ENCODE measurements at places on chromosomes 3 and 15. TPM values are rescaled to one million over a fixed set of nuclear protein-coding genes. Genes with fewer than 3 reads are reported as not detected.

- DNase-seq, result no peak
Measured at GRCh38 chr3:126994661-126995245, 11.8 kb downstream of the PLXNA1 start.

- no peak for DNase-seq
Measured at GRCh38 chr3:142910280-142910679, 21.4 kb upstream of the PCOLCE2 start.

DNA sequence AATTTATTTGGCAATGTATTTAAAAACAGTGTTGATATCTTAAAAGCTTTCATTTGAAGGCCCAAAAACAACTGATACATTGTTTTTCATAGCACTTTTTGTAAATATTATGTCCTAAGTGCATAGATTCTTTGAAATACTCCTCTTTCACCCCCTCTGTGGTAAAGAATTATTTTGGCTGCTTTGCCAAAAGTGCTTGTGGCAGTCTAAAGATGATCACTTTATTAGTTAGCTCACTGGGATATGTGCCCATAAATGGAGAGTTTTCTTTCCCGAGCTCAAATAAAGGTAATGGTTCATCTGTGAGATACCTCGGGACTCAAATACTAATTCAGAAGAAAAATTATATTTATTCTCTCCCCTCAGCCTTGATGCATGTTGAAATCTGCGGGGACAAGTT, 16.7 kb downstream of the AKAP13 start:
- no peak for DNase-seq

DNA sequence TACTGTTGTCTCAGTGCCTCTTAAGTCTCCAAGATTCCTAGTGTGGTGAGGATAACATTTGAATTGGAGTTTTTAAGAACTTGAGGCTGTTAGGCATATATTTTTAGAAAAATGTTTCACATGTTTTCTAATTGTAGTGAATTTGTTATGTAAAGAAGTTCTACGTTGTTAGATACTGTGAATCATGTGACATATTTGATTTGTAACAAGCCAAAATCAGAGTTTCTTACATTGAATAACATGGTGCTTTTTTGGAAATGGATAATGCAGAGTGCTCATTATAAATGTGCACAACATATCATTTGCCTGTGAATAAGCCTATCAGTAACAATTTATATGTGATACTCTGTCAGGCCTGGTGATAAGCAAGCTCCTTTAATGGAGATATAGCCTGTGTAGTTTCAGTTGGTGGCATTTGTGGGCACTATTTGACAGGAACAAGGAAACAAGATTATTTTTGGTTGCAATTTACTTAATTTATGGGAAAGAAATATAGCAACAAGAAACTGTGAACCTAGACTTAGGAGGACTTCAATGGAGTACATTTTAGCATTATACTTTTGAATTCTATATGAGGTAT, 328.8 kb downstream of the ARPP21 start:
- DNase-seq, result no peak

GRCh38 chr15:26772154-26773066, at the start of gene GABRB3:
TSS of gene GABRB3 (minus strand) at chr15:26773066.
- no peak for DNase-seq

- no peak for DNase-seq
Measured at GRCh38 chr3:68162644-68163043, 508.2 kb upstream of the SUCLG2 start.

AP3B2 gene
- total RNA-seq, result 25.7 TPM

DNA sequence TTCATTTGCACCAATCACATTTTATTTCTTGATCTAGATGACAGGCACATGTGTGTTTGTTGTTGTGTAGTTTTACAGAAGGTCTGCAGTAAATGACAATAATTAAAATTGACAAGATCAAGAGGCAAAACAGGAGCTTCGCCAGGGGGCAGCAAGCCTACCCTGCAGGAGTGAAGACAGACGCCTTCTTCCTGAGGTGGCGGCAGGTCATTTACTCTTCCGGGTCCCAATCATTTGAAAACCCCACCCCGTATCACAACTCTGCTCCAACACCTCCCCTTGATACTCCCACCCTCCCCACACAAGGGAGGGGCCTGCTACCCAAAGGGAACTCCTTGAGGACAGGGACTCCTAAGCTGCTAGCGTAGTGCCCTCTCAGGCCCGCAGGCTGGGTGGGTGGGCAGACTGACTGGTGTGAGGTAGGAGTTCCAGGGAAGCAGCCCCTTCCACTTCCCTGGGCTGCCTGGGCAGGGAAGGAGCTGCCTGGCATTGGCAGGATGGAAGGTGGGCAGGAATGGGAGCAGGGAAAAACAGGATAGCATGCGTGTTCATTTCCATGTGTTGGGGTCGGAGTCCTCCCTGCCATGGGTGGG, 13.1 kb downstream of the CHDH start:
- DNase-seq, result no peak

DNA sequence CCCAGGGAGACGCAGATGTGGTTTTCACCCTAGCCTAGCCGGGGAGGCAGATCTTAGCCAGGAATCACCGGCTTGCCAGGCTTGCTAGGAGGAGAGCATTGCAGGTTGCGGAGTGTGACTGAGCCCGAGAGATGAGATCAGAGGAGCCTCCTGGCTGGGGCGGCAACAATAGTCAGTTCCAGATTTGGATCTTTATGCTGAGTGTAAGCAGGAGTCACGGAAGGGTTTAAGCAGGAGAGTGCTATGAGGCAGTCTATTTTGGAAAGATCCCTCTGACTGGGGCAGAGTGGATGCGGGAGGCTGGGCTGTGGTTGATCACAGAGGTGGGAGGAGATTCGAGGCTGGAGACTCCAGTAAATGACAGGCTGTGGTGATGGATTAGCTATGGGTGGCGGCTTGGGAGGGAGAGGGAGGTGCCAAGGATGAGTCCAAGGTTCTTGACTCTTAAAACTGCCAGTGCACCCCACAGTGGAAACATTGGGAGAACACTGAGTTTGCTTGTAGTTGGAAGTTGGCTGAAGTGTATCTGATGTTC, 10.4 kb upstream of the BAHD1 start:
- no peak for DNase-seq

GRCh38 chr3:115790759-115791158, 167.4 kb downstream of the GAP43 start:
- DNase-seq, result no peak

- DNase-seq, result no peak
Measured at GRCh38 chr15:72472992-72473610, 1.0 kb upstream of the ARIH1 start.

- DNase-seq, result no peak
Measured at GRCh38 chr15:74405823-74406222, 27.9 kb downstream of the SEMA7A start.

DNA sequence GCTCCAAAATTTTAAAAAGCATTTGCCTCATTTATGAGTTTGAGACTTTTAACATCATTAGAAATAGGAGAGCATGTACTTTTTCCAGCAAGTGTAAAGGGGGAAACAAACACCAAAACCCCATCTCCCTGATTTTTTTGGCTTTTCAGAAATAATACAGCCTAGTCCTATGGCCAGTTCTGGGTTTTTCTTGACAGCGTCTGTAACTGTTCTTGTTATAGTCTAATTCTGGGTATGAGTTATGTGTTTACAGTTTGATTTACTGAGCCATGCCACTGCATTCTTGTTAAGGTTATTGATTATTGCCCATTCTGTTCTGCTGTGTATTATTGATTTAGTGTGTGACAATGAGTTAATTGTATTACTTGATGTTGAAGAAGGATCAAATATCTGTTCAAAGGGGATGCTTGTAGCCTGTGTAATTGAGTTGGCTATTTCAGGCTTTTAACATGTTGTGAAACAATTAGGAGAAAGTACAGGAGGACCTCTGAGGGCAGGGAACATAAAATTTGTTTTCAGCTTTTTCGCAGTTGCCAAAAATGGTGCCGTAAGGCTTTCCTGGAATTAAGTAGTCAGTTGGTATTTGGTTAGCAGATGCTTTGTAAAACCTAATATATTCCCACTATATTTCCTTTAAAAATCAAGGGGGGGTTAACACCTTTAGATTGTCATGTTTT, 46.1 kb downstream of the MBNL1 start:
- DNase-seq, result no peak

- peak; percentile 80 for DNase-seq
Measured at GRCh38 chr15:40290918-40291574, 8.2 kb upstream of the ANKRD63 start.

TEX264 gene
- total RNA-seq, result 11.9 TPM

GRCh38 chr15:39409876-39410530, 170.9 kb upstream of the THBS1 start:
- no peak for DNase-seq

CACNA2D2 gene
- 14.1 TPM for total RNA-seq

MAN2C1 gene
- 88.9 TPM for total RNA-seq

TEX55 gene
- total RNA-seq, result not detected

GRCh38 chr15:65812916-65813315, 20.8 kb upstream of the DENND4A start:
- DNase-seq, result no peak

DNA sequence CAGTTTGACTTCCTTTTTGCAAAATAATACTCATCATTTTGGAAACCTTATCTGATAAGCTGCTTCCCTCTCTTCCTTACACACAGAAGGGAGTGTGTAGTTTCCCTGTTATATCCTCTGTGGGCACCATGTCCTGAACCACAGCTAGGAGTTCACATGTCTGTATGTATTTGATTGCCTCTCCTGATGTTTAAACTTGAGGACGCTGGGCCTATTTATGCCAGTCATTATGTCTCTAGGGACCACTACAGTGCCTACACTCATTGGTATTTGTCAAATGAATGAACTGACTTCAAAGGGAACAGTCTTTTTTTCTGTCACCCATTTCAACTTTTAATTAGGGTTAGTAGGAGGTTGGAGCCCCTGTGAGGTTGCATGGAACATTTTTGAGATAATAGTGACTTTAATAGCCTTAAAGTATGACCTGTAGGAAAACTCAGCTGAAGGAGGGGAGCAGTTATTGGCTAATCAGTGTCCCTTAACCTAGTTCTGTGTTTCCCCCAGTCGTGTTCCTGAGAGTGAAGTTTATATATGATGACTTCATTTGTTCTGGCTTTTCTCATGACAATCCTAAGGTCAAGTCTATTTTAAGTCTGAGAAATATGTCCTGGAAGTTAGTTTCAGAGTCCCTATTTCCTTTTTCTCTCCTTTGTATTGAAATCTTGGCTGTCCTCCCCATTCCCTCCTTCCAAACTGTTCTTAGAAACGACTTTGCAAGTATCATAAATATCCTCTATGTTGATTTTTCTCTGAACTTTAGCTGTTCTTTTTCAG, 28.9 kb downstream of the PDE8A start:
- no peak for DNase-seq

GRCh38 chr15:78343276-78344060, 3.3 kb downstream of the CRABP1 start:
- DNase-seq, result no peak

DNA sequence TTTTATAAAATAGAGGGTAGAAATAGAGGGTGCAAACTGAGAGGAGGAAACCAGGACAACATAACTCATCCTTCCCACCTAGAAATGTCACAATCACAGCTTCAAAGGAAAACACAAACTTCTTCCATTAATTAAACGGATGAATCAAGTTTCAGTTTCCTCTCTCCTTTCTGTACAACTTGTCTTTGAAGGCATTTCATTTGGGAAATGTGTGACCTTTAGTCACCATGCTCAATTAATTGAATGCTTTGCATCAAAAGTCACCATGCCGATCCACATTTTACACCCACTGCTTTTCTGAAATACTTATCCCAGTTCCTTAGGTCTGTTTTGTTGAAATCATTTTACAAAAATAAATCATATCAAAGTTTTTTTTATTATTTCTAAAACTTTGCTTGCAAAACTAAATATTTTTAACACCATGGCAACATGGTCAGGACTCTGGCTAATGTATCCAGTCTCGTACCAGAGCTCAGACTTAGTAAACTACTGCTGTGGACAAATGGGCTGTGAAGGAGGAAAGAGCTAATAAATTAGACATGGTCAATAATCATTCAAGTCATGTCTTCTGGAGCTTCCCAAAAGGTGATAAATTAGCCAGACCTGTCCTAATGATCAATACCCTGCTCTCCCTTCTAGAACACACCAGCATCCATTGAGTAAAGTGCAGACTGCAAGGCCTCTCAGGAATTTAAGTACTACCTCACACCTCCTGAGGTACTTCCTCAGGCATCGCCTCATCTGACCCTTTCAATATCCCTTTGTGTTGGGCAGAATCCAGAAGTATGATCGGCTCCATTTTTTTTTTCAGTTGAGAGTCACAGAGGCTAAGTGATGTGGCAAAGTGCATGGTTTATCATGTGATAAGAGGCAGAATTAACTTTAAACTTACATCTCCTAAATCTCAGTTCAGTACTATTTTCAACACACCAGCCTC, 161.3 kb downstream of the GREM1 start:
- no peak for DNase-seq

Data from H1 (cell line).